Putamen (tissue), 1 donor: ENCODE measurements at places on chromosomes 13 and 19.

- DNase-seq, result no peak
Measured at GRCh38 chr19:23956051-23956450, 41.4 kb downstream of the ZNF726 start.

DNA sequence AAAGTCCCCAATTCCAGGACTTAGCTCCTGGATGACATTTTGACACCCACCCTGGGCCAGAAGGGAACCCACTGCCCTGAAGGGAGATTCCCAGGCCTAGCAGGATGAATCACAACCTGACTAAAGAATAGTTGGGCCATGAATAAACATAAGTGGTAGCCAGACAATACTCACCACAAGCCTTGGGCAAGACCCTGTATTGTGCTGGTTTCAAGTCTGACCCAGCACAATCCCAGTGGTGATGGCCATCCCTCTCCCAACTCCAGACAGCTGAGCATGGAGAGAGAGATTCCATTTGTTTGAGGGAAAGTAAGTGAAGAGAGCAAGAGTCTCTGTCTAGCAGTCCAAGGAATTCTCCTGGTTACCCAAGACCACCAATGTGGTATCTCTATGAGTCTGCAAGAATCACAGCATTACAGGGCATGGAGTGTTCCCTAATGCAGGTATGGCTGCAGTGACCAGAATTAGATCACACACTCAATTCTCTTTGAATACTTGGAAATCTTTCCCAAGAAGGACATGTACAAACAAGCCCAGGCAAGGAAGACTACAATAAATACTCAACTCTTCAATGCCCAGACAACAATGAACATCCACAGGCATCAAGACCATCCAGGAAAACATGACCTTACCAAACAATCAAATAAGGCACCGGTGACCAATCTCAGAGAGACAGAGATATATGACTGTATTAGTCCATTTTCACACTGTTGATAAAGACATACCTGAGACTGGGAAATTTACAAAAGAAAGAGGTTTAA lies 158.0 kb downstream of the VWA8 start:
- DNase-seq, result no peak

GRCh38 chr19:46813839-46814358 lies 25.5 kb upstream of the SLC1A5 start:
- DNase-seq, result no peak

DNA sequence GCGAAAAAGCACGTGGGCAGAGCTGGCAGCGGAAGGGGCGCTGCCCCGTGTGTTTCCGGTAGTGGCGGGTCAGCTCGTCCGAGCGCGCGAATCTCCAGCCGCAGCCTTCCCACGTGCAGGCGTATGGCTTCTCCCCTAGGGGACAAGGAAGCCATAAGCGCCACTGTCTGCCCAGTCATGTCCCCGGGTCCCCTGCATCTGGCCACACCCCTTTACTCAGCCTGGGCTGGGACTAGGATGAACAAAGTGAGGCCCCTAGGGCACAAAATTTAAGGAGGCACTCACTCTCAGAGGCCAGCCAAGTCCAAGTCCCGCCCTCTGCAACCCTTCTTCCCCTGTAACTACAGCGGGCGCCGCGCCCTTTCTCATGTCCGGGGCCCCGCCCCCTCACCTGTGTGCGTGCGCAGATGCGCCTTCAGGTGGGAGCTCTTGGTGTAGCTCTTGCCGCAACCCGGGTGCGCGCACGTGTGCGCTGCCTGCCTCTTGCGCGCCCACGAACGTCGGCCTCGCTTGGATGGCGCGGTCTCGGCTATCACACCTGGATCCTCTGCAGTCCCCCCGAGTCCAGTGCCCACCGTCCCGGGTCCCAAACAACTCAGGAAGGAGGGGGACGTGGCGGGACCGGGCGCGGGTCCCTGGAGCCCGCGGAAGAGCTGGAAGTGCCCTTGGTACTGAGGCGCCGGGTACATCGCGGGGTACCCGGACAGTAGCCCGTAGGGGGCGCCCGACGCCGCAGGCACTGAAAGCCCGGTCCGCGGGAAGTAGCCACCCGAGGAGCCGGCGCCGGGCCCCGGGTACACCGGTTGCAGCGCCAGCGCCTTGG lies 1.9 kb downstream of the KLF1 start:
- peak; percentile 32 for DNase-seq

DNA sequence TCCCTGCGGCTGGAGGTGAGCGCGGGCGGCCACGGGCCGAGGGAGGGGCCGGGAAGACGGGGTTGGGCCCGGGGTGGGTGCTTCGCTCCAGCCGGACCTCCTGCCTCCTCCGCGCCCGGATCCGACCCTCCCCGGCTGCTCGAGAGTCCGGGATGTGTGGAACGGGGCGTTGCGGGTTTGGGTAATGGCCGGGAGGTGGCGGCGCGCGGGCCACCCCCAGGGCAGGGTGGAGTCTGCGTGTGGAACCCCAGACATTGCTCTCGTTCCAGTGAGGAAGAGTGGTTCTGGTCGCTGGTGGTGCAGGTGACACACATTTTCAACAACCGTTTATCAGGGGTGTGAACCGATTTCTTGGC lies 38.8 kb downstream of the ARHGEF7 start:
- peak; percentile 49 for DNase-seq

DNA sequence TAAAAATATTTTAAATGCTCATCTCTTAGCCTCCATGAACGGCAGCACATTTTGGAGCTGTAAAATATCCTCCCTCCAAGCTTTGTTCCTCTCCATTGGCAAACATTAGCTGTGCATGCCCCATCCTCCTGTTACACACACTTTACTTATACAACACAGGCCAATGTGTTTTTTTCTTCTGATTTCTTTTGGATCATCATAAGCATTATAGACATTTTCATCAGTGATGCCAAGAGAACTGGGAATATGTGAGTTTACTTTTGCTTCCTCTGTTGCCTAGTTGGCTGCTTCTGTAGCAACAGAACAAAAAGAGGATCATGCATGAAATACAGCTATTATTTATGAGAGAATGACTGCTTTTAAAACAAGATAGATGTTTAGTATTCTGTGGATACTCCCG lies 142.6 kb downstream of the PCDH9 start:
- peak; percentile 49 for DNase-seq

GRCh38 chr19:6218491-6219146 lies 61.2 kb downstream of the MLLT1 start:
- DNase-seq, result peak; percentile 81

GRCh38 chr19:29409076-29409862 lies 116.5 kb upstream of the VSTM2B start:
- no peak for DNase-seq
